ENCODE measurements at places on chromosomes 3 and 15. TPM values are rescaled to one million over a fixed set of nuclear protein-coding genes. Genes with fewer than 3 reads are reported as not detected.

The RETNLB gene
- polyA plus RNA-seq = not detected

The HRG gene
- not detected for polyA plus RNA-seq

The DUOXA2 gene
- polyA plus RNA-seq = not detected

The DENND4A gene
- 6.9 TPM for polyA plus RNA-seq

The TTLL13 gene
- 0.08 TPM for polyA plus RNA-seq

The B4GALT4 gene
- 7.4 TPM for polyA plus RNA-seq

The FOXL2NB gene
- polyA plus RNA-seq = not detected

The PTPRG gene
- not detected for polyA plus RNA-seq

The NEDD4 gene
- polyA plus RNA-seq = 1.3 TPM

The SLC12A8 gene
- polyA plus RNA-seq = 0.36 TPM

The CCDC39 gene
- not detected for polyA plus RNA-seq

The NTRK3 gene
- polyA plus RNA-seq = not detected

- H3K4me3 ChIP-seq = no peak overlapping the region
- no peaks in the 10 kb centered on the region for H3K27me3 ChIP-seq
- no peaks in the 10 kb centered on the region for H3K4me1 ChIP-seq
- no peak overlapping the region for H3K27ac ChIP-seq
These were observed 22.9 kb upstream of the FBLN2 start for GRCh38 chr3:13525827-13526625.

DNA sequence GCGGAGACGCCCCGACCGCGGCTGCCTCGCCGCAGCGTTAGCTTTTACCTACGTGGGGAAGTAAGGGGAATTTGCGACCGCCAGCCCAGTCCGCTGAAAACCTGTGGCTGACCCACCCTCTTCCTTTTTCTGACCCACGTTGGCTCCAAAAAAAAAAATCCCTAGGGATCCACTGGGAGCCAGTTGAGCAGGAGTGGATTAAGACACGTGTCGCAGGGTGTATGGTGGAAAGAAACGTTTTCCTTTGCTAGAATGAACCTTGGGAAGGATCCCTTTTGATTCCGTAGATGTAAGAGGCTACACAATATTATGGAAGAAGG is 575 bp upstream of the PCYT1A start:
- peaks cover under 1% of the 10 kb centered on the region for H3K36me3 ChIP-seq
- no peak for DNase-seq
- peak overlapping the region; percentile 90 for H3K4me3 ChIP-seq
- H3K4me1 ChIP-seq = peaks cover 37% of the 10 kb centered on the region

DNA sequence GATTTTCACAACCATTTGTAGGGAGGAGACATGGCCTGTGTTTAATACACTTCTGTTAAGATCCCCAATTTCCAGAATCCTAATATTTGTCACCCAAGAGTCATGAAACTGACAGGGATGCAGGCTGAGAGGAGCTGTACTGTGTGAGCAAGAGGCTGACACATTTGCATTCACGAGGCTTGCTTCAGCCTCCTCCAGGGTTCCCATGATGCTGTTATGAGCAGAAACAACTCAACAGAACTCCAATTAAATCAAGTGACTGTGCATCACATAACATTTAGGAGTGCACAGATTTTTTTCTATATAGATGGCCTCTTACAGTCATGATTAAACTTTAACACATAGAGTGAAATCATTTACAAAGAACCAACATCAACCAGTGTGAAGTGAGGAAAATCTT is 292.3 kb upstream of the STT3B start:
- DNase-seq = no peak
- no peak overlapping the region for H3K4me3 ChIP-seq
- no peak overlapping the region for H3K27ac ChIP-seq
- no peaks in the 10 kb centered on the region for H3K36me3 ChIP-seq

DNA sequence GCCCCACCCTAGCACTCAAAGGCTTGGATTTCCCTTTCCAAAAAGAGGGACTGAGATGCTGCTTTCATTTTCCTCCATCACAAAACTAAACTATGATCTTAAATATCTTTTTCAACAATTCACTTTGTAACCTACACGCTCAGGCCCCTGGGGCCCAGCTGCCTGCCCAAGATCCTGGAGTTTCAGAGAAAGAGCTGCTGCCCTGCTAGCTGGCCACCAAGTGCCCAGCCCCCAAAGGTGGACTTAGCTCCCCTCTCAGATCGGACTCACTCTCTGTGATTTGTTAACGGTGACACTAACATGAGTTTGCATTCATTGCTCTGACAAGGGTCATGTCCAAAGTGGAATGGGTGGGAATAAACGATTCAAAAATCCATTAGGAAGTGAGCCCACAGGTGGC is 119.6 kb upstream of the SMAD3 start:
- no peaks in the 10 kb centered on the region for H3K27me3 ChIP-seq
- no peaks in the 10 kb centered on the region for H3K36me3 ChIP-seq
- no peak for DNase-seq
- no peak overlapping the region for H3K27ac ChIP-seq
- H3K4me3 ChIP-seq = no peak overlapping the region

GRCh38 chr3:184696697-184697096 is 15.2 kb downstream of the MAGEF1 start:
- no peak for DNase-seq
- no peak overlapping the region for H3K27ac ChIP-seq
- no peak overlapping the region for H3K4me3 ChIP-seq
- no peaks in the 10 kb centered on the region for H3K27me3 ChIP-seq
- no peaks in the 10 kb centered on the region for H3K36me3 ChIP-seq

DNA sequence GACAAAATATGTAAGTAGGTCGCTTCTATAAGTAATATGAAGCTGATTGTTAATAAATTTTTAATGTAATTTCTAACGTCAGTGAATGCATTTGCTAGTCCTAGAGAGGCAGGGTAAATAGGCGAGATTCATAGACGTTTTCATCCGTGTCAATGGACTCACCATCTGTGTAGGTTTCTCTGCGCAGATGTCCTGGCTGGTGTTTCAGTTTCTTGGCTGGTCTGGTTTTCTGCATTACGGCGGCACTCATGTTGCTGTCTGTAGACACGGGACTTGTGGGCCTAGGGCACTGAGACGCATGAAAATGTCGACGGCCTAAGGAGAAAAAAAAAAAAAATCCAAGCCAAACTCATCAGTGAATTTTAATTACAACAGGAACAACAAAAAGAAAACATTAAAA is 1153.3 kb downstream of the ROBO1 start:
- no peaks in the 10 kb centered on the region for H3K4me1 ChIP-seq
- H3K4me3 ChIP-seq = no peak overlapping the region
- no peaks in the 10 kb centered on the region for H3K27me3 ChIP-seq
- H3K27ac ChIP-seq = no peak overlapping the region

DNA sequence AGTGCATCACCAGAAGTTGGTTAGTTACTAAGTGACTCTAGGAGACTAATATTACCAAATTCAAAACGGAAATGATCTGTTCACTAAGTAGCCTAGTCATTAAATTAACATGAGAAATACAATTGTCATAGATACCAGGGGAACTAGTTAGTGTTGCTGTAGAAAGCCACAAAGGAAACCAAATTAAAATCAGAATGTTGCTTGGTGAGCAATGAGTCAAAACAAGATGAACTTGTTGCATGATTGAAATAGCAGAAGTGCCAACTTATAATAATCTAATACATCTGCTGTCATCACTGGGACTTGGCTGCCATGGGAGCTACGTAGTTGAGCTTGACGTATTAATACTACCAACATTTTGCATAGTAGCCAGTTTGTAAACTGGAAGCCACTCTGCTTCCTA is 458.1 kb downstream of the DIPK2A start:
- H3K27me3 ChIP-seq = no peaks in the 10 kb centered on the region
- no peak for DNase-seq
- H3K27ac ChIP-seq = no peak overlapping the region
- H3K4me3 ChIP-seq = no peak overlapping the region

- H3K27ac ChIP-seq = no peak overlapping the region
- no peak overlapping the region for H3K4me3 ChIP-seq
- no peaks in the 10 kb centered on the region for H3K36me3 ChIP-seq
- H3K4me1 ChIP-seq = no peaks in the 10 kb centered on the region
- DNase-seq = no peak
These were observed 119.7 kb upstream of the PHLDB2 start for GRCh38 chr3:111739311-111739911.

DNA sequence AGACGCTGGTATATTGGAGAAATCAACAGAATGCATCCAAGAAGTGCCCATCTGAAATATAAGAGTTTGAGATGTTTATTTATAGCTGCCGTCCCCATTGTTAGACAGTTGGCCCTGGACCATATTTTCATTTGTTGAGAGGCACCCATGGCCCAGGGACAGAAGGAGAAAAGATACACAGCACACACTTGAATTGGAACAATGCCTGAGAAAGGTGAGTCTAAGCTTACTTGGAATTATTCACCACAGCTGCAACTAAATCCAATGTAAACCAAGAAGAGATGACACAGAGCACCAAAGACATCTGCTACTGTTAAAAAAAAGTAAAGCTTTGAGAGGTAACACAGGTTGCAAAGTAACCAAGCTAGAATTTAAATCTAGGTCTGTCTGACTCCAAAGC is 525.5 kb upstream of the NAALADL2 start:
- no peaks in the 10 kb centered on the region for H3K27me3 ChIP-seq
- H3K4me3 ChIP-seq = no peak overlapping the region
- DNase-seq = no peak
- H3K27ac ChIP-seq = no peak overlapping the region
- no peaks in the 10 kb centered on the region for H3K36me3 ChIP-seq
- peaks cover 58% of the 10 kb centered on the region for H3K4me1 ChIP-seq

GRCh38 chr15:70995383-70995970 is 102.9 kb downstream of the LRRC49 start:
- no peak overlapping the region for H3K27ac ChIP-seq
- no peaks in the 10 kb centered on the region for H3K4me1 ChIP-seq
- H3K27me3 ChIP-seq = no peaks in the 10 kb centered on the region

DNA sequence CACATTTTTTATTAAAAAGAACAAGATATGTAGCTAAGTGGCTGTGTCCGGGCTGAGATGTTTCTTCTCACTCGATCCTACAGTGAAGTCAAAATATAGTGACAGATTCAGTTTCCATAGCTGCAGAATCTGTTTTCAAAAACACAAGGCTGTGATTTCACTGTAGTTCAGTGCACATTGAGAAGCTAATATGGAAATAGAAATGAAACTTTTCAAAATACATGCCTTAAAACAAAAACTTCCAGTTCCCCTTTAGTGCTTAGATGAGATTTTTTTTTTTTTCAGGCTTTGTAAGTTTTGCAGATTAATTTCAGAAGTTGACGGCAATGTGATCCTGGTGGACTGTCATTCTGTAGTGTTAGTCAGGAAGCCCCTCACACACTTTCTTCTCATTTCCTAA is 23.8 kb upstream of the TRAK1 start:
- peak overlapping the region; percentile 91 for H3K27ac ChIP-seq
- peaks cover 51% of the 10 kb centered on the region for H3K4me1 ChIP-seq
- no peak overlapping the region for H3K4me3 ChIP-seq
- peak; percentile 67 for DNase-seq

- H3K27ac ChIP-seq = no peak overlapping the region
- no peak overlapping the region for H3K4me3 ChIP-seq
- no peaks in the 10 kb centered on the region for H3K36me3 ChIP-seq
- H3K4me1 ChIP-seq = no peaks in the 10 kb centered on the region
These were observed 146.3 kb upstream of the SOX2 start for GRCh38 chr3:181565416-181565815.

- no peaks in the 10 kb centered on the region for H3K4me1 ChIP-seq
- no peak for DNase-seq
- H3K4me3 ChIP-seq = no peak overlapping the region
- no peak overlapping the region for H3K27ac ChIP-seq
- H3K36me3 ChIP-seq = peaks cover 16% of the 10 kb centered on the region
- H3K27me3 ChIP-seq = no peaks in the 10 kb centered on the region
These were observed 15.8 kb downstream of the SCG5 start for GRCh38 chr15:32657198-32657883.

DNA sequence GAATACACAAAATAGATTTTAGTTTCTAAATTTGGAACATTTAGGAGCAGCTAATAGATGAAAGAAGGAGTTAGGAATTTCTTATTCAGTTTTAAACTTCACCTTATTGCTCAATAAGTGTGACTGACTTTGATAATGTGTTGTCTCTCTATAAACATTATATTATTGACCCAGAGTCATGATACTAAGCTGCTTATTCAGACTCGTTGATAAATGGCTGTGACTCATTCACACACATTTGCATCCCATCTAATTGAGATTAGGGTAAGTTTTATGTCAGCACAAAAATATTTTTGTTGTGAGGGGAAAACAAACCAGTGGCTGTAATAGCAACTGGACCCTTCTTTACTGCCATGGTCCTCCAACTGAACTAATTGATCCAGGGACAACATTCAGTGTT is 137.6 kb downstream of the GOLIM4 start:
- H3K27ac ChIP-seq = no peak overlapping the region
- no peak overlapping the region for H3K4me3 ChIP-seq

DNA sequence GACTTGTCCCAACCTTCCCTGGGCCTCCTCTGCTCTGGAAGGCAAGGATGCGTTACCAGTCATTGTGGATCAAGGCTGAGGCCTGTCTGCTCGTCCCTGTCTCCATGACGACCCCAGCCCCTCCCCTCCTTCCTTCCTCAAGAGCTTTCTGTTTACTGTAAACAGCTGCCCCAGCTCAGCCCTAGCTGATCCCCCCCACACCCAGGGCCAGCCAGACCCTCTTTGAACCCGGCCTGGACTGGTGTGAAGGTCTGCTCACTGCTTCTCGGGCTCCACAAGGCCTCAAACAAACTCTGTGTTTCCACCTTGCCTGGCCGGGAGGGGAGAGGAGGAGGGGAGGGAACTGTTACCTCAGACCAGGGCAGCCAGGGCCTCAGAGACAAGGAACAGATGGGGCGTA is 16.9 kb downstream of the VPS18 start:
- H3K27ac ChIP-seq = no peak overlapping the region
- no peaks in the 10 kb centered on the region for H3K36me3 ChIP-seq
- H3K4me3 ChIP-seq = no peak overlapping the region
- H3K27me3 ChIP-seq = no peaks in the 10 kb centered on the region
- H3K4me1 ChIP-seq = peaks cover 52% of the 10 kb centered on the region

- no peaks in the 10 kb centered on the region for H3K27me3 ChIP-seq
- H3K4me3 ChIP-seq = no peak overlapping the region
These were observed 25.0 kb upstream of the SCN10A start for GRCh38 chr3:38840987-38841386.

Measured in CD14-positive monocyte (primary cell).